ENCODE measurements at places on chromosomes 16 and 17. TPM values are rescaled to one million over a fixed set of nuclear protein-coding genes. Genes with fewer than 3 reads are reported as not detected.

Gene CCL13
- 0.40 TPM for polyA plus RNA-seq

Gene ELOB
- polyA plus RNA-seq: 237 TPM

Gene MSL1
- polyA plus RNA-seq: 176 TPM

Gene CCL4
- polyA plus RNA-seq: 1.1 TPM

Gene CNTNAP1
- 8.9 TPM for polyA plus RNA-seq

Gene C17orf100
- 10.3 TPM for polyA plus RNA-seq

Gene STAT5A
- polyA plus RNA-seq: 5.2 TPM

Gene SDR42E2
- polyA plus RNA-seq: 0.14 TPM

Gene HOXB8
- polyA plus RNA-seq: 55.6 TPM

Gene FOXF1
- not detected for polyA plus RNA-seq

Gene ACSF2
- 112 TPM for polyA plus RNA-seq

Measured in renal cortex interstitium (tissue), 15 donors.